Suppressor macrophage treated with lipopolysaccharide for 1 hour (primary cell): ENCODE measurements at places on chromosomes 1 and 21.

DNA sequence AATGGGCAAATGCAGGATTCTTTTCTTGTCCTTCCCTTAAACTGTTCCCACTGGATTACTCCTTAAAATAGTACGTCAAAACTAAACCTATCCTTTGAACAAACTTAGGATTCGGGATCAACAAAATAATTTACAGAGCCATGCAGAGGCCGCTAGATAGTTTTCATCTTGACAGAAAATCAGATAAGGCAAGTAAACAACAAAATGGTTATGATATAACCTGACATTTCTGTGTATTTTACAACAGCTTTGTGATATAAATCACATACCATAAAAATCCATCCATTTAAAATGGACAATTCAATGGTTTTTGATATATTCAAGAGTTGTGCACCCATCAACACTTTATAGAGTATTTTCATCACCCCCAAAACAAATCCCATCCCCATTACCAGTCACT lies 11.2 kb downstream of the SCAF4 start:
- DNase-seq, result no peak

- DNase-seq, result no peak
Observed at GRCh38 chr1:101652484-101652883, 344.2 kb downstream of the OLFM3 start.

GRCh38 chr21:31348188-31348587 lies 4.1 kb upstream of the TIAM1 start:
- DNase-seq, result no peak

- DNase-seq, result peak; percentile 55
Observed at GRCh38 chr1:75203415-75204277, 69.5 kb downstream of the LHX8 start.

GRCh38 chr1:157197906-157198435 lies 59.8 kb upstream of the ETV3 start:
- DNase-seq, result no peak

DNA sequence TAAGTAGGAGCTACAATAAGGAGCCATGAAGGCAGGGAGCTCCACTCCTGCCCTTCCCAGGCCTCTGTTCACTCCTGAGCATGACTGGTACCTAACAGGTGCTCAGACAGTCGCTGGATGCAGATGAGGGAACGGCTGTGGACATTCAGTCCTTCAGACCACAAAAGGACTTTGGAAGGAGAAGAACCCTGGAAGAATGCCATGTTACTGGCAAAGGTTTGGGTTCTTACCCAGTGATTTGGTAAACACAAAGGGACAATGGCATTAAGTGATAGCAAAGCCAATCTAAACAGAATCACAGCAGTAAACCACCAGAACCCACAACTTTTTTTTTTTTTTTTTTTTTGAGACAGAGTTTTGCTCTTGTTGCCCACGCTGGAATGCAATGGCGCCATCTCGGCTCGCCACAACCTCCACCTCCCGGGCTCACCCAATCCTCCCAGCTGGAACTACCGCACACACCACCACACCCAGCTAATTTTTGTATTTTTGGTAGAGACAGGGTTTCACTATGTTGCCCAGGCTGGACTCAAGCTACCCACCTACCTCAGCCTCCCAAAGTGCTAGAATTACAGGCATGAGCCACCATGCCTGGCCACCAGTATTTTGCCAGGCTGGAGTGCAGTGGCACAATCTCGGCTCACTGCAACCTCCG lies 7.5 kb upstream of the CBR3 start:
- no peak for DNase-seq

DNA sequence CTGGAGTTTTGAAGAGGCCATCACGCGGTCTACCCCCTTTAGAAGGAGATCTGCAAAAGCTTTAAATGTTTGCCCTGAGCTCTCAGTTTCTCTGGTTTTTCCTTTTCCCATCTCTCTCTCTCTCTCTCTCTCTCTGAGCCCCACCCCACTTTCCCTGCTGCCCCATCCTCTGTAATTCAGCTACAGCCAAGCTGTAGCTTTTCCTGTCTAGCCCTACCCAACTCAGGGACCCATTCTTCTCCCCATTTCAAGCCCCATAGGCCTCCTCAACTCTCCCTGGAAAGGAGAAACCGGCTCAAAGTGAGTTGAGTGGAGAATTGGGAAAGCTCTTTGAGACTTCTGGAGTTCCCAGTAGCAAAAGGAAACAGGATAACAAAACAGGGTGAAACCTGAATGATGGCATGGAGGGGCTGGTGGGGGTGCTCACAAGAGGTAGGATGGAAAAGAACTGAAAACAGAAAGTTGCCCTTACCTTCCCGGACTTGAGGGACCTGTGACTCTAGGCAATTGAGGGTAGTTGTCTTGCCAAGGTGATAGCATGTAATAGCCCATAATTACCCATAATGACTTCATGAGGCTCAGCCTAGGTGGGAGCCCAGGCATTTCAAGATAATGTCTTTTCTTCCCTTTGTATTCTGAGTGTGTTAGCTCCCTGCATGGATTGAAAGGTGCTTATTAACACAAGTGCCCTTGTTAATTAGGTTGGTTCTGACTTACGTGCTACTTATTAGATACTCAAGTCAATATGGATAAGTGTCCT lies 84.9 kb downstream of the SLC16A1 start:
- no peak for DNase-seq

GRCh38 chr1:58870298-58870676 lies 86.4 kb upstream of the JUN start:
- DNase-seq, result no peak

DNA sequence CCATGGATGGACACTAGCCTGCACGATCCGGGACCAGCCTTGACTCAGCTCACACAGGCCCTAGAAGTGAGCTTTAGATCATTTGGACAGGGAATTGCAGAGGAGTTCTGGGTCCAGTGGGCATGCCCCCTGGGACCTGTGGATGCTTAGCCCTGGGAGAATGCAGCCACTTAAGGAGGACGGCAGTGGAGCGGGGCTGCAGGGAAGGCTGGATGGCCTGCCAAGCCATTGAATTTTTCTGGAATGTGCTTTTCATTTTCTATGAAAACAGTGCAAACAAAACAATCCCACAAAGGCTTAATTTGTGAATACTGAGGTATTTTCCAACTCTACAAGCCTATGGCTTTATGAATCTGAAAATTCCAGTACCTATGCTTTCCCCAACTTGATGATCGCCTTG lies 80.4 kb upstream of the GCLM start:
- no peak for DNase-seq

DNA sequence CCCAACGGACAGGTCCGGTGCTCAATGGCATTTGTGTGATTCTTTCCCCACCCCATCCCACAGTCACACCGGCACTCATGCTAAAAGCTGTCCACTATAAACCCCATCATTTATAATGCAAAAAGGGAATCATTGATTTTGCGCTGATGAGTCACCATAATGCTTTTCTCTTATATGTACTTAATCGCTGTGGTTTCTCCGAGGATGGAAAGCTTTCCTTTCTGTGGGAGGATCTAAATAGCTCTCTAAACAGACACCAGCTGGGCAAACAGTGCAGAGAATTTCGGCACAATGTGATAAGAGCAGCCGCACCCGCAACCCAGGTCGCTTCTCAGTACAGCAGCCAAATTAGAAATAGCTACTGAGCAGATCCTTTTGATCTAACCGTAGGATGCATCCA lies 85.6 kb downstream of the SETD4 start:
- DNase-seq, result no peak

DNA sequence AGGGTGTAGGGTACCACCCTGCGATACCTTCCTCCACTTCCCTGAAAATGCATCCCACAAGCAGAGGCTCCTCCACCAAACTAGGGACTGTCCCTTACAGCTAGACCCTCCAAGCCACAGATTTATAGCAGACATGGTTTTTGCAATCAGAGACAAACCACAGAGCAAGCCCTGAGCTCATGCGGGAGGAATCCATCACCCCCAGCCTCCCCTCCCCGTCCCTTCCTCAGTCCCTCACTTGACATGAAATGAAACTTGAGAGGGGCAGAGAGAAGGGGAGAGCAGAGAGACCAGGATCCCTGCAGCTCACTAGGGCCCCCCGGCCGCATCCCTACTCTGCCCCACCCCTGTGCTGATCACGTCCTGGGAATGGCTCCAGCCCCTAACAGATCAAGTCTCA lies 94.9 kb downstream of the MRPL37 start:
- DNase-seq, result no peak

GRCh38 chr1:205572421-205572820 lies 59.4 kb downstream of the ELK4 start:
- no peak for DNase-seq

DNA sequence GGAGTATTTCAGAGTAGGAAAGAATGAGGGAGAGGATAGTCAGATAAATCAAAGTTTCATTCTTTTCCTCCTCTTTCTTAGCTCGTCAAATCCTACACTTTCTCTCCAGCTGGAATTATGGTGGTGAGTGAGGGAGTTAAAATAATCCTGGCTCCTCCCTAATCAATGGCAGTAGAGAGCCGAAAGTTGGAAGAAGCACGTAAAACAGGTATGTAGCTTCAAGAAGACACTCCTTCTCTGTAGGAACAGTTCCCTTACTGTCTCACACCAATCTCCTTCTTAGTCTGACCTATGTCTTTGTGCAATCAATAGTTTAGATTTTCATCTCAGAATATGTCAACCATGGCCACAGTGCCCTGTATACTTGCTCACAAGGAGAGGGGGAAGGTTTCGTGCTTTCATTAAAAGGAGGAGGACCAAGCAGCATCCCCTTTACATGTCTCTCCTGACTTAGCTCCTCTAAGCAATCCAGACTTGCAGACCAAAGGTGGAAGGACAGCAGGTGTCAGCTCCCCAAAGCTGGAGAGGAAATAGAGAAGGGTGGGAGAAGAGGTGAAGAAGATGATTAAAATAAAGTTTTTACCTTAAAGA lies 878 bp downstream of the MINDY1 start:
- DNase-seq, result no peak

GRCh38 chr1:29991815-29992214 lies 731.6 kb downstream of the MATN1 start:
- DNase-seq, result no peak

DNA sequence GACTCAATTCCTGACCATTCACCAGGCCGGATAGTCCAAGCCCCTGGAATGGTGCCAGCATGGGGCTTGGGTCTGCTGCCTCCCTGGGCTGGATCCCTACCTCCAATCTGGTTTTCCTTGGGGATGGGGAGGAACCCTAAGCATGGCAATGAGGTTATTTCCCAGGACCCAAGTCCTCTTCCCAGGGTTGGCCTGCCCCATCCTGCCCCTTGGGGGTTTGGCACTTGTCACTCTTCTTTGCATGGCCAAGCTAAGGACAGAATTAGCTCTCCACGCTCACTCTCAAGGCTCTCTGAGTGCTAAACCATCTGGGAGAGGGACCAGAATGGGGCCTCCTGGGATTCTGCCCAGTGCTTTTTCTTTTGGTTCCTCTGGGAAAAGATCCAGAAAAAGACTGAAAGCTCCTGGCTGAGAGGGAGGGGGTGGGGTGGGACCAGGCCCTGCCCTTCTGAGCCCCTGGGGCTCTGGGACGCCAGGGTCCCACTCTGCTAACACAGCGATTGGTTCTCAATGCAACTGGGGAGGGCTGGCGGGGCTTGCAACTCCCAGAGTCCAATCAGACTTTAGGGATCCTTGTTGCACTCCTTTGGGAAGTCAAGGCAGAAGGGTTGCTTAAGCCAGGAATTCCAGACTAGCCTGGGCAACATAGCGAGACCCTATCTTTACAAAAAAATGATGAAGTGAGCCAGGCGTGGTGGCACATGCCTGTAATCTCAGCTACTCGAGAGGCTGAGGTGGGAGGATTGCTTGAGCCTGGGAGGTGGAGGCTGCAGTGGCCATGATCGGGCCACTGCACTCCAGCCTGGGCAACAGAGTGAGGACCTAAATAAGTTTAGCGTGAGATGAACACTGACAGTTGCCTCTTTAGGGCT lies 52.7 kb downstream of the DHRS3 start:
- DNase-seq, result no peak

GRCh38 chr1:228465571-228466146 lies 21.5 kb upstream of the RNF187 start:
- DNase-seq, result no peak

GRCh38 chr1:169051171-169051570 lies 55.3 kb upstream of the ATP1B1 start:
- DNase-seq, result no peak

GRCh38 chr1:59354709-59355337 lies 57.9 kb downstream of the FGGY start:
- peak; percentile 30 for DNase-seq

GRCh38 chr1:161952607-161953172 lies 71.0 kb downstream of the OLFML2B start:
- DNase-seq, result peak; percentile 21

GRCh38 chr1:147756341-147756740 lies 4.1 kb downstream of the GJA5 start:
- DNase-seq, result no peak

DNA sequence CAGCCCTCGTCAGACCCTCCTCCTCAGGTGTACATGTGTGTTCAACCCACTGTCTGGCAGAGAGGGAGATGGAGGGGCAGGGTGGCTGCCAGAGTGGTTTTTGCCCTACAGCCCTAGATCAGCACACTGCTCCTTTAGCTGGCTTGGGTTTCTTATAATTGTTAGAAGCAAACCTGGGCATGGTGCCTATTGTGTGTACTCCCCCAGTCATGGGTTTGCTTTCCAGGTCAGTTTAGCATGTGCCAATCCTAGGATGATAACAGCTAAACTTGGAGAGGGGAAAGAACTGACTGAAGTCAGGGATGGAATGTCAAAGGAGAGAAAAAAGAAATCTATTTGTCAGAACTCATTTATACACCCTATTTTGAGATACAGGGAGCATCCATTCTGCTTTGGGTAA lies 63.3 kb downstream of the UCK2 start:
- DNase-seq, result no peak

GRCh38 chr1:26081267-26082019 lies 14.0 kb upstream of the TRIM63 start:
- no peak for DNase-seq

DNA sequence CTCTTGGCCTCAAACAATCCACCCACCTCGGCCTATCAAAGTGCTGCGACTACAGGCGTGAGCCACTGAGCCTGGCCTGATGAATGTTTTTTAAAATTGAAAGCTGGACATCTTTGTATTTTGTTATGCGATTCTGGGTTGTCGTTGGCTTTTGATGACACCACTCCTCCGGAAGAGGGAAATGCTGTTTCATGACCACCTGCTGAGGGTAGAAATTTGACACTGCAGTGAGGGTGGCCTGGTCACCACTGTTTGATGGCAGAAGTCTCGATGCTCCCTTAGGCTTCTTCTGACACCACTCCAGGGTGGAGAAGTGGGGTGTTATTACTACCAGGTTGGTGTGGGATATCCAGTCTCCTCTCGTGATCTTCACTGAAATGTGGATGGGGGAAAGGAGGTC lies 357.2 kb downstream of the RGS7 start:
- DNase-seq, result no peak

- no peak for DNase-seq
Observed at GRCh38 chr1:223228201-223228600, 85.2 kb upstream of the TLR5 start.
